ENCODE measurements at places on chromosomes 3 and 15. TPM values are rescaled to one million over a fixed set of nuclear protein-coding genes. Genes with fewer than 3 reads are reported as not detected.

Gene ACTC1
- total RNA-seq: 8.7 TPM

Gene CFAP161
- total RNA-seq: not detected

- no peaks in the 10 kb centered on the region for H3K4me1 ChIP-seq
- no peak overlapping the region for H3K27ac ChIP-seq
- H3K4me3 ChIP-seq: no peak overlapping the region
- no peaks in the 10 kb centered on the region for H3K36me3 ChIP-seq
- DNase-seq: no peak
- no peaks in the 10 kb centered on the region for H3K27me3 ChIP-seq
These were observed 29.5 kb upstream of the TSEN2 start for GRCh38 chr3:12454816-12455121.

DNA sequence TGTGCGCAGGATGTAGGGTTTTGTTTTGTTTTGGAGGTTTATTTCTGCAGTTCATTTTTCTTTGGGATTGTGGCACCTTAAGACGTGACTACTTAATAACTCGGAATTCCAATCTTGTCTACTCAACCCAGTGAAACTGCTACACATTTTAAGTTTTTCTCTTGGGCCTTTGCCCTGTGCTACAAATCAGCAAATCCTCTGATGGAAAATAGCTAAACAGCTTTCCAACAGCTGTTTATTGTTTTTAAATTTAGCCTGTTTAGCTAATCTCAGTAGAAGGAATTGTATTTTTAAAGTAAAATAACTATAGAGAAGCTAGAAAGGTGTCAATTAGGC is 48.4 kb downstream of the OPA1 start:
- peaks cover 6% of the 10 kb centered on the region for H3K4me1 ChIP-seq
- peaks cover 96% of the 10 kb centered on the region for H3K36me3 ChIP-seq
- no peak overlapping the region for H3K27ac ChIP-seq
- H3K4me3 ChIP-seq: no peak overlapping the region

- no peak for DNase-seq
- H3K4me1 ChIP-seq: peaks cover 4% of the 10 kb centered on the region
These were observed 28.5 kb upstream of the SLC7A14 start for GRCh38 chr3:170614214-170614966.

GRCh38 chr3:73781541-73781940 is 156.8 kb upstream of the PDZRN3 start:
- H3K27me3 ChIP-seq: no peaks in the 10 kb centered on the region
- no peak overlapping the region for H3K4me3 ChIP-seq
- no peaks in the 10 kb centered on the region for H3K4me1 ChIP-seq

All from esophagus muscularis mucosa (tissue), 4 donors.